ENCODE measurements at places on chromosomes 12 and 14. TPM values are rescaled to one million over a fixed set of nuclear protein-coding genes. Genes with fewer than 3 reads are reported as not detected.

GRCh38 chr12:113955109-113955970 lies 10.8 kb downstream of the RBM19 start:
- DNase-seq, result no peak

DNA sequence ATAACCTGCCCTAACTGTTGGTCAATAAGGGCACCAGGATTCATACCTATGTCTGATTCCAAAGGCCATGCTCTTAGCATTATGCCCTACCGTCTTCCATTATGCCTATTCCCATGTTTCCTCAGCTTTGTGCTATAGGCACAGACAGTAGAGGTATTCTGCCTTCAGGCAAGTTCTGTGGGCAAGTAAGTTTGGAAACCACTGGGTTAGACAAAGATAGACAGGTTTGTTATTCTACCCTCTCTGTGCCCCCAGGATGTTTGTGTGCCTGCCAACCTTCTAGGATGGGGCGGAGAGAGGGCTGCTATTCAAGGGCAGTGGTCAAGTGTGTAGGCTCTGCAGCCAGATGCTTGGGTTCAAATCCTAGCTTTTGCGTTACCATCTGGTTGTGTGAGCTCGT lies 4.6 kb downstream of the RAPGEF3 start:
- no peak for DNase-seq

GRCh38 chr12:4881266-4882064 lies 28.2 kb upstream of the KCNA1 start:
- no peak for DNase-seq

DNA sequence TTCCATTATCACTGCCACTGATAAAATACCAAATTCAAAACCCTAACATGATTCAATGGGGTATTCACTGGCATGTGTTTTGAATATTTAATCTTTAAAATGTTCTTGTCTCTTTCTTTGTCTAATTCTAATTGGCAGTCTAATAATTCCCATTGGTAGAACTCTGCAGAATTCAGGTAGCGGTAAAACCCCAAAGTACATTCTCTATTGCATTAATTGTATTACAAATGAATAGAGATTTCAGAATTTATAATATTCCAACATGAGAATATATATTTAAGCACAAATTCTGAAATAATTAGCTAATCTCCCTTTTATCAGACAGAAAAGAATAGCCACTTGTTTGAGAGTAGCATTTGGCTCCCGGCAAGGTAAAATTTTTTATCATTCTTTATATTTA lies at the start of gene OR4N5:
TSS of gene OR4N5 (plus strand) at position 301 of the 400 bp plus-strand sequence. CDS start 4,916 bp downstream, outside the sequence.
- no peak for DNase-seq

DNA sequence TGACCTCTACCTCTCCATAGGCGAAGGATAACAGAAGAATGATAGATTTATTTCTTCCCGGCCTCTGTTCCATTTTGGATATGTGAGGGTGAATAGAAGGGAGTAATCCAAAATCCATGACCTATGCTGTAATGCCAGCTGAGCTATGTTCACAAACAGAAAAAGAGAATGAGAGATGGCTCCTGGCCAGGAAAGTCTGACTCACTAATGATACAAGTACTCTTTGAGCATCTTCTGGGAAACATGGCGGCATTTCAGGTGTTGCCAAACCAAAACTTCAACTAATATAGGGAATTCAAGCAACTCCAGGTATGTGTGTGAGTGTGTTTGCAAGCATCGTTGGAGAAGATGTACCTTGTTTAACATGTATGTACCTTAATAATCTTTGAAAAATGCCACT lies 55.1 kb downstream of the MED13L start:
- DNase-seq, result no peak

- no peak for DNase-seq
These were observed 27.1 kb downstream of the PLEKHG7 start for GRCh38 chr12:92729773-92730305.

DNA sequence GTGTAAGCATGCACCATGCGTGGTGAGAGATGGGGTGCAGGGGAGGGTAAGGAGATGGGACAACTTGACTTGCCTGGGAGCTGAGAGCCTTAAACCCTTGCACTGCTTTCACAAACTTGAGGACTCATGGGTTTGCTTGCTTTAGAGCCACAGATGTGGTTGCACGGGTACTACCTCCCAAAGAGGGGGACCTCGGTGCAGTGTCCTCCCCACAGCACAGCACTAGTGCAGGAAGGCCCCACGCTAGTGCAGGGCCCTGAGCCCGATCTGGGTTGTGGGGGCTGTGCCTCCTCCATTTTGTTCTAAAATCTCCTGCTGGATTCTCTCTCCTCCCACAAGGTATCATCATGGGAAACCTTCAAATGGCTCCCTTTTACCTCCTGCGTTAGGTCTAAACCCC lies 11.2 kb downstream of the KRT72 start:
- no peak for DNase-seq

GRCh38 chr12:2970744-2971143 lies 11.5 kb downstream of the TEAD4 start:
- DNase-seq, result no peak

GRCh38 chr12:56484566-56484965 lies 3.4 kb downstream of the GLS2 start:
- no peak for DNase-seq

GRCh38 chr12:50621399-50622300 lies 116.9 kb downstream of the DIP2B start:
- no peak for DNase-seq

GRCh38 chr12:3207858-3208257 lies 130.7 kb downstream of the TSPAN9 start:
- DNase-seq, result no peak

- no peak for DNase-seq
These were observed 2.3 kb downstream of the ETV6 start for GRCh38 chr12:11651785-11652184.

GRCh38 chr12:124363353-124363965 lies 68.6 kb downstream of the RFLNA start:
- no peak for DNase-seq

Gene ADGRD1
- polyA plus RNA-seq, result not detected

Gene ARHGEF40
- polyA plus RNA-seq, result 0.06 TPM

Gene LHX5
- not detected for polyA plus RNA-seq

Measured in naive thymus-derived CD8-positive, alpha-beta T cell (primary cell).